Neural progenitor cell (in vitro differentiated cells): ENCODE measurements at places on chromosomes 4 and X. TPM values are rescaled to one million over a fixed set of nuclear protein-coding genes. Genes with fewer than 3 reads are reported as not detected.

GRCh38 chrX:123854329-123854728 lies 5.5 kb upstream of the XIAP start:
- no peaks in the 10 kb centered on the region for H3K36me3 ChIP-seq
- DNase-seq, result no peak
- H3K27me3 ChIP-seq, result no peaks in the 10 kb centered on the region
- peaks cover 5% of the 10 kb centered on the region for H3K4me1 ChIP-seq
- H3K27ac ChIP-seq, result no peak overlapping the region

DNA sequence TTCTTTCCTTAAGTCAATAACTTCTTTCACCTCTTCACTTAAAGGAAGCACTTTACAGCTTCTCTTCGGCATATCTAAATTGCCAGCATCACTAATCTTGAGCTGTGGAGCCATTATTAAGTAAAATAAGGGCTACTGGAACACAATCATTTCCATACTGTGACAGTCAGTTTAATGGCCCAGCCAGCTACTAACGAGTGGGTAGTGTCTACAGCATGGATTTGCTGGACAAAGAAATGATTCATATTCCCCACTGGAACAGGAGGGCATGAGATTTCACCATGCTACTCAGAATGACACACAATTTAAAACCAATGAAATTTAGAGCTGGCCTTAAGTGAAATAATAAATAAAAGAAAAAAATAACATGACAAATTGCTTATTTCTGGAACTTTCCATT lies 72.1 kb downstream of the DDIT4L start:
- DNase-seq, result no peak
- no peak overlapping the region for H3K4me3 ChIP-seq
- H3K36me3 ChIP-seq, result no peaks in the 10 kb centered on the region
- H3K4me1 ChIP-seq, result peaks cover 8% of the 10 kb centered on the region
- H3K27me3 ChIP-seq, result no peaks in the 10 kb centered on the region

DNA sequence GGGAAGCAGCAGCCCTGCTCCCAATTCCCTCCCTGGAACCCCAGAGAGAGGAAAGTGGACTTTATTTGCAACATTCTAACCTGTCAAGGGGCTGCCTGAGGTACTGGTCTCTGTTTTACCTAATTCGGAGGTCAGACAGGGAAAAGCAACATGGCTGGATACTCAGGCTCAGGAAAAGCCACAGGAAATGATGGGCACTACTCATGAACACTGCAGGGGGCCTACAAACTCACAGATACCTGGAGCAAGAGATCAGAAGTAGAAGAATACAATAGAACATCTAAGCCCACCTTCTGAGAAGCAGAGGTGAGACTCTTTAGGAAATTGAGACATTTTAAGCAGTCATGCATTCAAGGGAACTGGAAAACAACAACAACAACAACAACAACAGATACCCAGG lies 15.4 kb upstream of the CSTF2 start:
- H3K27me3 ChIP-seq, result no peaks in the 10 kb centered on the region
- H3K36me3 ChIP-seq, result no peaks in the 10 kb centered on the region
- H3K4me1 ChIP-seq, result no peaks in the 10 kb centered on the region
- no peak overlapping the region for H3K27ac ChIP-seq

GRCh38 chrX:45598861-45599260 lies 398.2 kb upstream of the DIPK2B start:
- H3K27me3 ChIP-seq, result no peaks in the 10 kb centered on the region
- DNase-seq, result no peak
- no peaks in the 10 kb centered on the region for H3K4me1 ChIP-seq
- H3K36me3 ChIP-seq, result no peaks in the 10 kb centered on the region
- H3K4me3 ChIP-seq, result no peak overlapping the region

- H3K27ac ChIP-seq, result no peak overlapping the region
- H3K27me3 ChIP-seq, result no peaks in the 10 kb centered on the region
- no peak overlapping the region for H3K4me3 ChIP-seq
- no peaks in the 10 kb centered on the region for H3K4me1 ChIP-seq
These were observed 868.5 kb upstream of the SLIT2 start for GRCh38 chr4:19382993-19383756.

Gene ZCCHC12
- not detected in 2 replicates for total RNA-seq

- H3K36me3 ChIP-seq, result no peaks in the 10 kb centered on the region
- H3K27ac ChIP-seq, result no peak overlapping the region
- H3K4me1 ChIP-seq, result no peaks in the 10 kb centered on the region
- no peak overlapping the region for H3K4me3 ChIP-seq
- DNase-seq, result no peak
- no peaks in the 10 kb centered on the region for H3K27me3 ChIP-seq
These were observed 71.0 kb downstream of the RELL1 start for GRCh38 chr4:37615059-37615719.

Gene NUP62CL
- 9.8 and 16.9 TPM in 2 replicates for total RNA-seq

DNA sequence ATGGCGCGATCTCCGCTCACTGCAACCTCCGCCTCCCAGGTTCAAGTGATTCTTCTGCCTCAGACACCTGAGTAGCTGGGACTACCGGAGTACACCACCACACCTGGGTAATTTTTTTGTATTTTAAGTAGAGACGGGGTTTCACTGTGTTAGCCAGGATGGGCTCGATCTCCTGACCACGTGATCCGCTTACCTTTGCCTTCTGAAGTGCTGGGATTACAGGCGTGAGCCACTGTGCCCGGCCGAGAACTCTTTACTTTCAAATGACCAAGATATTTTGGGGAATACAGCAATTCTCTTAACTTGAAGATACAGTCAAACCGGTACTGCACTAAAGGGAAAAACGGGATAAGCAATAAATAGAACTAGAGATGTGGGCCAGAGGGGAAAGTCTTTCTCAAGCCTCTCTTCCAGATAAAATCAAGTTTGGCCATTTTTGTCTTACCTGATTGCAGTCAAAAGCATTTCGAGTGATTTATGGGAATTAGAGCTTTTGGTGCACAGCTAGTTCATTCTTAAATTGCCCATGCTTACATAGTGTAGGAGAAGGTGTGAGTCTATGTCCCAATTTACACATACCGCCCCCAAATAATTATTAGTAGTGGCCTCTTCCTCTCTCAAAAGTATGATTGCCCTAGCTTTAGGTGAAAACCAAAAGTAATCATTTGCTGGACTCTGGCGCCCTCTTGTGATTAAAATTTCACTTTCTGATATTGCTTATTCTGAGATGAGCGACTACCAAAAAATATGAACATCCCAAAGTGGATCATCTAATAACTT lies 53.2 kb upstream of the ABCG2 start:
- H3K4me1 ChIP-seq, result no peaks in the 10 kb centered on the region
- H3K4me3 ChIP-seq, result no peak overlapping the region
- no peaks in the 10 kb centered on the region for H3K36me3 ChIP-seq

DNA sequence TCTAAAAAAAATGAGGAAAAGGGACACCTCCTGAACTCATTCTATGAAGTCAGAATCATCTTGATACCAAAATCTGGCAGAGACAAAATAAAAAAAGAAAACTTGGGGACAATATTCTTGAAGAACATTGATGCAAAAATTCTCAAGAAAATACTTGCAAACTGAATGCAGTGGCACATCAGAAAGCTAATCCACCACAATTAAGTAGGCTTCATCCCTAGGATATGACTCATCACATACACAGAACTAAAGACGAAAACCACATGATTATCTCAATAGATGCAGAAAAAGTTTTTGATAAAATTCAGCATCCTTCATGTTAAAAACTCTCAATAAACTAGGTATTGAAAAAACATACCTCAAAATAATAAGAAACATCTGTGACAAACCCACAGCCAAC lies 98.3 kb downstream of the FAM47B start:
- DNase-seq, result no peak
- no peaks in the 10 kb centered on the region for H3K4me1 ChIP-seq
- H3K36me3 ChIP-seq, result no peaks in the 10 kb centered on the region
- H3K4me3 ChIP-seq, result no peak overlapping the region
- H3K27me3 ChIP-seq, result no peaks in the 10 kb centered on the region

- H3K27ac ChIP-seq, result no peak overlapping the region
- H3K4me1 ChIP-seq, result no peaks in the 10 kb centered on the region
- no peaks in the 10 kb centered on the region for H3K27me3 ChIP-seq
- no peak overlapping the region for H3K4me3 ChIP-seq
These were observed 665.5 kb downstream of the TLL1 start for GRCh38 chr4:166538491-166539005.

Gene NXF3
- not detected in 2 replicates for total RNA-seq

Gene PCDH10
- total RNA-seq, result 0.15 and 0.46 TPM in 2 replicates

Gene SEPTIN6
- total RNA-seq, result 19.4 and 21.7 TPM in 2 replicates

GRCh38 chr4:77358315-77358928 lies 201.4 kb downstream of the CCNG2 start:
- no peaks in the 10 kb centered on the region for H3K36me3 ChIP-seq
- peak; percentile 68 for DNase-seq
- H3K27ac ChIP-seq, result no peak overlapping the region

Gene RPS3A
- total RNA-seq, result 6,330 and 9,356 TPM in 2 replicates

DNA sequence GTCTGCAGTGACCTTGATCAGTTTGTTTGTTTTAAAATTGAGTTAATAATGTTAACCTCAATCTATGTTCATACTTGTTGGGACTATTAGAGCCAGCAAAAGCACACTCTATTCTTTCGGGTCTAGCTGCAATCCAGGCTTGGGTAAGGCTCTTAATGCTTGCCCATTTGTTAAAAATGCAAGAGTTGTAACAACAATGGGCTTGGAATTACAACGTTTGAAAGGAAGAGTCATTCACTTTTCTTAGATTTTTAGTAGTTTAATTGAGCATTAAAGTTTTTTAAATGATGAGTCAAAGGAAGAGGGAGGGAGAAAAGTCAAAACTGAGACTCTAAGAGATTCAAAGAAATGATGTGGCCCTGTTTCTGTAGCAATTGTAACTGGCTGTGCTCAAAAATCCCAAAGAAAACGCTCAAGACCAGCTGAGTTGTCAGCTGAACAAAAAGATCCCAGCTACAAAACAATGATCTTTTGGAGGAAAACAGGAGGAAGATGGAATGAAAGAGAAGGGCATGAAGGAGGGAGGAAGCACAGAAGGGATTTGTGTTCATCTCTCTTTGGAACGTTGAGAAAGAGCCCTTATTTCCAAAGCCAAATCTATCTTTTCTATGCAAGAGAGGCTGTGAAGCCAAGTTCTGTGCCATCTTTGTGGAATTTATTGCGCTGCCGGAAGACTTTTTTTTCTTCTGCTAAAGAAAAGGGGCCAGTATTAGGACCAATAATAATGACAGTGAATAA lies 5.5 kb downstream of the SCD5 start:
- peaks cover 98% of the 10 kb centered on the region for H3K27me3 ChIP-seq
- H3K4me1 ChIP-seq, result peaks cover 43% of the 10 kb centered on the region
- no peak overlapping the region for H3K27ac ChIP-seq
- DNase-seq, result no peak
- H3K36me3 ChIP-seq, result no peaks in the 10 kb centered on the region

- no peaks in the 10 kb centered on the region for H3K36me3 ChIP-seq
- no peak overlapping the region for H3K4me3 ChIP-seq
- H3K4me1 ChIP-seq, result peaks cover 10% of the 10 kb centered on the region
- no peak overlapping the region for H3K27ac ChIP-seq
These were observed 176.1 kb downstream of the AASDH start for GRCh38 chr4:56211202-56211601.

Gene GK2
- not detected in 2 replicates for total RNA-seq

DNA sequence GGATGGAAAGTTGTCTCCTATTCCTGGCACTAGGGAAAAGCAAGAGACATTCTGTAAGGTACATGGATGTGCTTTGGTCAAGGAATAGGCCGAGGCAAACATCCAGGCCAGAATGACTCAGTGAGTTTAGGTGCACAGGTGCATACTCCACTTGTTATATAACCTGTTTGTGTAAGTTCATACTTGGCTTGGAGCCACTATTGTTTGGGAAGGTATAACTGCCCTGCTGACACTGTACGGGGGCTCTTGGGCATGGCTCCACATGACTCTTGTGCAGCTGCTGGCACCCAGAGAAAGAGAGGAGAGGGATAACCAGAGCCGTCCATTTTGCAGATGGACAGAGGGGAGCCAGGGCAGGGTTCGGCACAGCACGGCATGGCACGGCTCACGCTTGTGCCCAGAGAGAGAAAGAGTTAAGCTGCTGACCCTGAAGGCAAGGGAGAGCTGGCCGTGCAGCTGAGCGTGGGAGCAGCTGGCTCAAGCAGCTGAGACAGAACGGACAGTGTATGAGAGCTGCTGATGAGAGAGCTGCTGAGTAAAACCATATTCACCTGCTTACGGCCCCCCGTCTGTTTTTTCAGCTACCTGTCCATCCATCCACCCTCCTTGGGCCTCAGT lies 98.0 kb downstream of the SLC2A9 start:
- no peaks in the 10 kb centered on the region for H3K36me3 ChIP-seq
- no peak overlapping the region for H3K27ac ChIP-seq
- no peaks in the 10 kb centered on the region for H3K27me3 ChIP-seq
- no peak for DNase-seq
- H3K4me3 ChIP-seq, result no peak overlapping the region

Gene F8A2
- total RNA-seq, result not detected in 2 replicates

- H3K27ac ChIP-seq, result no peak overlapping the region
- no peak for DNase-seq
- H3K27me3 ChIP-seq, result no peaks in the 10 kb centered on the region
- H3K4me3 ChIP-seq, result no peak overlapping the region
These were observed 11.1 kb downstream of the ITIH6 start for GRCh38 chrX:54786967-54787366.

- no peaks in the 10 kb centered on the region for H3K36me3 ChIP-seq
- H3K4me3 ChIP-seq, result no peak overlapping the region
- no peaks in the 10 kb centered on the region for H3K4me1 ChIP-seq
- DNase-seq, result no peak
These were observed 110.6 kb upstream of the FSTL5 start for GRCh38 chr4:162274354-162274753.

- H3K36me3 ChIP-seq, result no peaks in the 10 kb centered on the region
- H3K27ac ChIP-seq, result no peak overlapping the region
- no peaks in the 10 kb centered on the region for H3K4me1 ChIP-seq
- DNase-seq, result no peak
These were observed 154.9 kb upstream of the EPHA5 start for GRCh38 chr4:65825116-65825753.

DNA sequence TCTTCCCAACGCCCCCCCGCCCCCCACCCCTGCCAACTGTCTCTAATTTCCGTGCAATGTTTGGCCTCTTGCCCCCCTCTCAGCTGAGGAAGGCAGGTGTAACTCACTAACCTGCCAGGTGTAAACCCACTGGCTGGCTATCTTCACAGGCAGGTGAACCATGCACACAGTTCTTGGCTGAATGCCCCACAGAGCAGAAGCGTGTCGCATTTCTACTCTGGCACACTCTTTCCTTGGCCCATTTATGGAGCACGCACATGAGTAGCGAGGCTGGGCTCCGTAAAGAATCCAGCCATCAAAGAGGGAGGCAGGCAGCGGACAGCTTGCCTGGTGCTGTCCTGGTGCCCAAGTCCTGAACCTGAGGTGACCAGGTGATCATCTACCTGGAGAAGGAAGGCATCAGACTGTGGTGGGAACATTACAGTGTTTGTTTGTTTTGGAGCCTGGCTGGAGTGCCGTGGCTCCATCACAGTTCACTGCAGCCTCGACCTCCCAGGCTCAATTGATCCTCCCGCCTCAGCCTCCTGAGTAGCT lies 39.2 kb upstream of the CRMP1 start:
- no peaks in the 10 kb centered on the region for H3K4me1 ChIP-seq
- no peak overlapping the region for H3K4me3 ChIP-seq
- no peaks in the 10 kb centered on the region for H3K36me3 ChIP-seq
- no peak overlapping the region for H3K27ac ChIP-seq
